ENCODE measurements at places on chromosomes 11 and 22.

DNA sequence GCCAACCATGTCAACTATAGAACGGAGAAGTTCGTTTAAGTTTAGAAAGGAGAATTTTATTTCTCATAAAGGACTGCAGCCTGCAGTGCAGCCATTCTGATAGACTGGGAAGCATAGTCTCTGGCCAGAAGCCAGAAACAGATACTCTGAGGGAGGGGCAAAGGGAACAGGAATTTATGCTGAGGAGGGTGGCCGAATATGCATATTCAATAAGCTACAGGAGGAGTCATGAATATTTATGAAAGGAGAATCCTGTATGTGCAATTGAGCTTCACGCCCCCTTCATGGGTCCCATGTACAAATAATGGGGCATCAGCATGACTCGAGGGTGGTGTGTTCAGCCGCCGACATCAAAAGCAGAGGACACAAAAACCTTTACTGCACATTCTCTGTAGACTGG is 199.9 kb downstream of the CWF19L2 start:
- no peak for DNase-seq

GRCh38 chr11:56967726-56968125 is 21.0 kb upstream of the OR5AK2 start:
- DNase-seq: no peak

- no peak for DNase-seq
Observed at GRCh38 chr11:41789376-41789775, 329.9 kb upstream of the LRRC4C start.

DNA sequence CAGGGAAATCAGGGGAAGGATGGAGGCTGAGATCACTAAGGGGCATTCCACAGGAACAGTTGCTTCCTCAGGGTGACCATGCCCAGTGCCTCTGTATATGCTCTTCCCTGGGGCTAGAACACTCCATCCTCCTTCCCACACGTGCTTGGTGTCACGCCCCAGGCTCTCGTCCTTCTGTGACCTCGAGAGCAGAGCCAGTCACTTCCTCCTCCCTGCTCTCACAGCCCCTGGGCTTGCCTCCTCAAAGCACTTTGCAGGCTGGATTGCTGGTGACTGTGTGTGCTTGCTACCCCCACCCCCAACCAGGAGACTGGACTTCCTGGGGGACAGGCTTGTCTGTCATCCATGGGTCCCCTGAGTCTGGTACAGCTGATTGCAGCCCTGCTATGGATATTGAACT is 56.5 kb upstream of the AMPD3 start:
- no peak for DNase-seq

DNA sequence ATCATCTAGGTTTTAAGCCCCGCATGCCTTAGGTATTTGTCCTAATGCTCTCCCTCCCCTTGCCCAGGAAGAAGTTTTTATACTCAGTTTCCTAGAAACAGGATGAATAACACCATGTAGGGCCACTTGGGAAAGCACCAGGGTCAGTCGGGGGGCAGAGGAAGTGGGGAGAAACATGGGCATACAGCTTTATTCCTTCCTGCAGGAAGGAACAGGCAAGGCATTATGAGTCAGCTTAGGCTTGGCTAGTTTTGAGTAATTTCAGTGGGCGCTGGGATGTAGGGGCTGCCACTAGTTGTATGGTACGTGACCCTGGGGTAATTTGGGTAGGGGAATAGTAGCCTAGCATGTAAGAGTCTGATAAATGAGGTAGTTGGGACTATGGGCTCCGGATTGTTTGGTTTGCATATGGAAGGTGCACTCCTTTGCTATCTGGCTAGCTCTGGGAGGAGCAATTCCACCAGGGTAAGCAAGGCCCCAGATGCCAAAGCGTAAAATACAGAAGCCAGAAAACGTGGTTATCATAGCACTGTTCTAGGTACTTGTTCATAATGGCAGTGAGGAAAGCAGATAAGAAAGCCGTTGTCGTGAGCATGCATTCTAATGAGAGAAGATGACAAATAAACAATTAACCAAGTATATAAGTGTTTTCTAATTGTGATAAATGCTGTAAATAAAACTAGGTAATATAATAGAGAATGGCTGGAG is 24.8 kb downstream of the ACER3 start:
- DNase-seq: no peak

DNA sequence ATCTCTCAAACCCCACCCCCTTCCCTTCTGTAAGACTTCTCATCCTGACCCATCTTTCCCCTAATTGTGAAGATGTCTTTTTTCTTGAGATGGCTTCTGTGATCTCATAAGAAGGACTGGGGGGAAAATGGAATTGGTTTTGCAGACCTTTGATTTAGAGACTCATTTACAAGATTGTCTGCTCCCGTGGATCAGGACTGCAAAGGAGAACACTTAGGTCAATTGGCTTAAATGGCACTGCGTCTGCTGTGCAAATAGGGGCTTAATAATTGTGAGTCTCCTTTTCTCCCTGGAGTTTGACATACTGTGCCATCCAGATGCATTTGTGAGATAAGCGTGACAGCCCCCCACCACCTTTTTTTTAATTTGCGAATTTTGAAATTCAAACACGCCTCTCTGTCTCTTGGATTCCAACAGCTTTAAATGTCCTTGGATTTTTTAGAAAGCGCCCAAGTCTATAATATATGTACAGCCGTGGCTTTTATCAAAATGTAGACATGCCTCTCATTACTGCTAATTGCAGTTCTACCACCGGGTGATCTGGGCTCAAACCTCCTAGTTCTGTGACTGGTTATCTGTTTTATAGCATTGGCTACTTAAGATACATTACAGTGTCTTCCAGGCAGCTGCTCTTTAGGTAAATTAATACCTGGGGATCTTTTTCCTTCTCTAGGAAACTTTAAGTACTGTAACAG is 150.0 kb downstream of the DBX1 start:
- DNase-seq: no peak

All from renal cortex interstitium (tissue), 15 donors.